ENCODE measurements at places on chromosomes 13 and 19. TPM values are rescaled to one million over a fixed set of nuclear protein-coding genes. Genes with fewer than 3 reads are reported as not detected.

The FLT3 gene
- total RNA-seq = 0.22 TPM

The CYP4F3 gene
- total RNA-seq = 4.8 TPM

The PTH2 gene
- not detected for total RNA-seq

The TDRD12 gene
- 0.40 TPM for total RNA-seq

The ZNF649 gene
- 16.3 TPM for total RNA-seq

The WDR87 gene
- not detected for total RNA-seq

The OR7D2 gene
- not detected for total RNA-seq

The PDX1 gene
- total RNA-seq = not detected

The FXYD3 gene
- total RNA-seq = 24.1 TPM

The FUT6 gene
- total RNA-seq = not detected

The ZNF324B gene
- total RNA-seq = 7.5 TPM

The PET100 gene
- total RNA-seq = 95.1 TPM
